ELF-1 (cell line): ENCODE measurements at places on chromosomes 5 and 9.

GRCh38 chr5:138179277-138179857 is 455 bp downstream of the KIF20A start:
- DNase-seq, result peak; percentile 33

- no peak for DNase-seq
Observed at GRCh38 chr5:124872615-124873014, 126.2 kb upstream of the ZNF608 start.

- peak; percentile 20 for DNase-seq
Observed at GRCh38 chr5:88391116-88391515, 122.5 kb upstream of the TMEM161B start.

GRCh38 chr5:155082401-155082800 is 68.8 kb downstream of the KIF4B start:
- peak; percentile 12 for DNase-seq

GRCh38 chr5:176822041-176822792 is 11.9 kb downstream of the UNC5A start:
- no peak for DNase-seq

DNA sequence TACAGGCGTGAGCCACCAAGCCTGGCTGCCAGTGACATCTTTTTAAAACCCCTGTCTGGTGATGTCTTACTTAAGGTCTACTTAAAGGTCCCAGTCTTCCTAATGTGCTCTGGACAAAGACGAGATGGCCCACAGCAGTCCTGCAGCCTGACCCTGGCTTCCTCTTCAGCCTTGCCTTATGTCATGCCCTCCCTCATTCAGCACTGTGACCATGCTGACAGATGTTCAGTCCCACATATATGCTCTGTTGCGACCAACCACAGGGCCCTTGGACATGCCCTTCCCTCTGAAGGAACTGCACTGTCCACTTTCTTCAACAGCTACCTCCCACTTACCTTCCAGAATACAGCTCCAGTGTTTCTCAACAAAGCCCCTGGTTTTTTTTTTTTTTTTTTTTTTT is 172.8 kb upstream of the PANK3 start:
- DNase-seq, result no peak

- DNase-seq, result peak; percentile 93
Observed at GRCh38 chr9:94603259-94604160, 9.9 kb upstream of the FBP2 start.

- DNase-seq, result no peak
Observed at GRCh38 chr9:111937781-111938426, 41.3 kb downstream of the UGCG start.

- DNase-seq, result no peak
Observed at GRCh38 chr9:134984372-134985265, 66.9 kb upstream of the FCN1 start.

DNA sequence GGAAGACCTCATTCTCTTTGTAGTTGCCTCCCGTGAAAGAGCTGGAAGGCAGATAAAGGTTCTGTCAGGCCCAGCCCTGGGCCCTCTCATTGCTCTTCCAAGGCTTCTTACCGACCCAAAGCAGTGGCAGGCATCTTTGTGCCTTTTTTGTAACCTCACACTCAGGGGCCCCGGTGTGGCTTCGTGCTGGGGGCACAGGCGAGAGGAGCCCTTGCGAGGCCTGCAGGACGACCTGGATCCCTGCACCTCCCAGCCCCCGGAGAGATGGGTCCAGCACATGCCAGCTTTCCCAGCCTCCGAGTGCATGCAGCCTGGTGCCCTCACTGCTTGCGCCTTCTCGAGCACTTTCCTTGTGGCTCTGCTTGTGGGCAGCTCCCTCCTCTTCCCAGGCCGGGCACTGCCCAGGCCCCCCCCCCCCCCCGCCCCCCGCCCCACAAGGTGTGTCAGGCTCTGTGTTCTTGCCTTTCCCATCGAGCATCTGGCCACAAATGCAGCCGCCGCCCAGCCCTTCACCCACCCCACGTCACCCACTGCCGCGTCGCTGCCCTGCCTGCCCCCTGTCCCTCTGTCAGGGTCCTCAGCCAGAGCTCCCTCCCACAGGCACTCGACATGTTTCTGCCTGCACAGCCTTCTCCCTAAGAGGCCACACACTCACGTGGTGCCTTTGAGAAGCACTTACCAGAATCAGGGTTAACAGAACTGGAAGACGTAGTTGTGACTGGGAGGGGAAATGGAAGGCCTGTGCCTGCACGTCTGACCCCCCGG is 63.7 kb upstream of the CACNA1B start:
- no peak for DNase-seq

- DNase-seq, result no peak
Observed at GRCh38 chr5:65955746-65956145, 29.4 kb downstream of the ERBIN start.

GRCh38 chr9:134655101-134655500 is 13.5 kb downstream of the COL5A1 start:
- peak; percentile 16 for DNase-seq

DNA sequence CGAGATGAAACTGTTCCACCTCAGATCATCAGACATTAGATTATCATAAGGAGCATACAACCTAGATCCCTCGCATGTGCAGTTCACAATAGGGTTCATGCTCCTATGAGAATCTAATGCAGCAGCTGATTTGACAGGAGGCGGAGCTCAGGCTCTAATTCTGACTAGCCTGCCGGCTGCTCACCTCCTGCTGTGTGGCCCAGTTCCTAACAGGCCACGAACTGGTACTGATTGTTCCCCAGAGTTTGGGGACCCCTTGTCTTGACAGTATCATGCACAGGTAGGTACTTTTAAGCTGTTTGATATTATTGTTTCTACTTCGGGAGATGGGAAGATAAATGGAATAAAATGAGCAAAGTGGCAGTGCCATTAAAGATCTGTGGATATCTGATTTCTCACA is 66.9 kb downstream of the ZCCHC7 start:
- no peak for DNase-seq

GRCh38 chr5:138951091-138951985 is 76.2 kb upstream of the LRRTM2 start:
- no peak for DNase-seq

- no peak for DNase-seq
Observed at GRCh38 chr9:35651956-35652828, 1.5 kb upstream of the SIT1 start.

DNA sequence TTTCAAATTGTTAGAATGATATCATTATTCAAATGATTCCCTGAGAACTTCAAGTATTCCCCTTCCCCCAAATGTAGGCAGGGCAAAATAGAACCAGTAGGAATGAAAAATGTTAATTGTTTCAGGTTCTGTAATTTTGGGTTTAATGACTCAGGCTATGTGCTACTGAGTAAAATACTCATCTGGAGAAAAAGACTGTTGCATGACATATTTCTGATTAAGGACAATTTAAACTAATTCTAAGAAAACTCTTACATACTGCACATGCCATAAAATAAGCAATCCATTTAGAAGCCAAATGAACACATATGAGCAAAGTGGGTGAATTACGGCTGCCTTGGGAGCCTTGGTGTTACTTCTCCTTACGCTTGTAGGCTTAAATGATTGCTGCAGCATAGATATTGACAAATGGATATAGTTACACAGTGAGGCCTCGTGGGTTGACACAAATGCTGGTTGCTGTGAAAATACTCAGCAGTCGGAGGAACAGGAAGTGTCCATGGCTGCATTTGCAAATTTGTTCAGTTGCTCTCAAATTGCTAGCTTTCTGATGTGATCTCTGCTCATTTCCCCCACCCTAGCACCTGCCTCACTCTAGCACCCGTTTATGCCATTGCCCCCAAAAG is 174.9 kb upstream of the DMAC1 start:
- no peak for DNase-seq

- peak; percentile 93 for DNase-seq
Observed at GRCh38 chr9:121074370-121075250, at the start of gene CNTRL. Gene CNTRL (plus strand): TSS chr9:121074955. CDS start chr9:121088327, 13,372 bp downstream.

DNA sequence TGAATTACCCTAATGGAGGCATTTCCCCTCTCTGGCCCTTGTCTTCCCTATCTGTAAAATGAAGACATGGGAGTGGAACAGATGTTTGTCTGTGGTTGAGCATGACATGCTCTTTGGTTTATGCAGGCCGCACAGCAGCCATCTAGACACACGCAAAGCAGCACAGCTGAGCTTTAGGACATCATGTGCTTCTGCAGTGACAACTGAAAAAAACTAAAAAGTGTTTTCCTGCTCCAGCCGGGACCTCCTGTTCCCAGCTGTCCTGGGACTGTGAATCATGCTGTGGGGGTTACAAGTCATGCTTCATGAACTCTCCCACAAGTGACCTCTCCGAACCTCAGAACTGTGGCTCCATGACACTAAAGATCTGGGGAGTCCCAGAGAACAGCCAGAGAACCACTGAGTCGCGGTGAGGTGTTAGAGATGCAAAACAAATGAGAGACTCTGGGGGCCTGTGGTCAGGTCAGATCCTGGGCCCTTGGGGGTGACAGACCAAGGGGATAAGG is 1.7 kb downstream of the SMIM3 start:
- DNase-seq, result no peak

DNA sequence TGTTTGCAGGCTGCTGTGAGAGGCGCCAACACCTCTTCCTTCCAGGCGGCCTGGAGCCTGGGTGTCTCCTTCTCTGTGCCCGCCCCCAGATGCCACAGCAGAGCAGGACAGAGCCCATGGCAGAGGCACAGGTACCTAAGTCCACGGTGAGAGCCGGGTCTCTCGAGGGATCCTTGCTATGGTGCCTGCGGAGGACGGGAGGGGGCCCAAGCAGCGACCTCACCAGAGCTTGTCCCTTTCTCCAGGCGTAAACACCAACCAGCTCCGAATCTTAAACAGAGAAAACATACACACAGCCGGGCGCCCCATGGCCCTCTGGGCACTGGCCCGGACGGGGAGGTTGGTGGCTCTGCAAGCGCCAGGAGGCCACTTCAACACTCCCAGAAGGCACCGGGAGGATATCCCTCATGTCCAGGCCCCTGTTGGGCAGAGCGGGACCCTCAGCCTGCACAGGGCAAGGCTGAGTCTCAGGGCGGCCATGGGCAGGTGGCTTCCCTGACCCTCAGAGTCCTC is 11.8 kb downstream of the CCDC187 start:
- no peak for DNase-seq

DNA sequence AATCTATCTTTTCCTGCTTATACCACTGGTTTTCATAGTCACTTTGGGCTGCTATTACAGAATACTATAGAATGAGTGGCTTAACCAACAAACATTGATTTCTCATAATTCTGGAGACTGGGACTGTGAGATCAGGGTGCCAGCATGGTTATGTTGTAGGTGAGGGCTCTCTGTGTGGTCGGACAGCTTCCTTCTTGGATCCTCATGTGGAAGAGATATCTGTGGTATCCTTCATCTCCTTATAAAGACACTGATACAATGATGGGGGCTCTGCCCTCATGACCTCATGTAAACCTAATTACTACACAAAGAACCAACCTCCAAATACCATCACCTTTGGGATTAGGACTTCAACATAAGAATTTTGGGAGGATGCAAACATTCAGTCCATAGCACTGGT is 13.9 kb upstream of the PRLR start:
- no peak for DNase-seq

GRCh38 chr5:132102944-132103331 is 29.3 kb downstream of the CSF2 start:
- DNase-seq, result no peak

DNA sequence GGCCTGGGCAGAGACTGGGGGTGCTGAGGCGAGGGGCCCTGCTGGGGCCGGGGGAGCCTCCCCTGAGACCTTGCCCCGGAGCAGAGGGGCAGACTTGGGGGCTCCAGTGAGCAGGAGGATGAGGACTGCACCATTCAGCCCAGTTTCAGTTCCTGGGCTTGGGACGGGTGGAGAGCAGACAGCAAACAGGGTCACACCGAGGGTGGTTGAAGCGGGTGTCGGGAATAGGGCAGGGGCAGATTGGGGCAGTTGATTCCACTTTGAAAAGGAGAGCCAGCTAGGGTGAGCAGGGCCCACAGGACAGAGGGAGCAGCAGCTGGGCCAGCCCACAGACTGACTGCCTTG is 4.5 kb downstream of the GRK6 start:
- no peak for DNase-seq

DNA sequence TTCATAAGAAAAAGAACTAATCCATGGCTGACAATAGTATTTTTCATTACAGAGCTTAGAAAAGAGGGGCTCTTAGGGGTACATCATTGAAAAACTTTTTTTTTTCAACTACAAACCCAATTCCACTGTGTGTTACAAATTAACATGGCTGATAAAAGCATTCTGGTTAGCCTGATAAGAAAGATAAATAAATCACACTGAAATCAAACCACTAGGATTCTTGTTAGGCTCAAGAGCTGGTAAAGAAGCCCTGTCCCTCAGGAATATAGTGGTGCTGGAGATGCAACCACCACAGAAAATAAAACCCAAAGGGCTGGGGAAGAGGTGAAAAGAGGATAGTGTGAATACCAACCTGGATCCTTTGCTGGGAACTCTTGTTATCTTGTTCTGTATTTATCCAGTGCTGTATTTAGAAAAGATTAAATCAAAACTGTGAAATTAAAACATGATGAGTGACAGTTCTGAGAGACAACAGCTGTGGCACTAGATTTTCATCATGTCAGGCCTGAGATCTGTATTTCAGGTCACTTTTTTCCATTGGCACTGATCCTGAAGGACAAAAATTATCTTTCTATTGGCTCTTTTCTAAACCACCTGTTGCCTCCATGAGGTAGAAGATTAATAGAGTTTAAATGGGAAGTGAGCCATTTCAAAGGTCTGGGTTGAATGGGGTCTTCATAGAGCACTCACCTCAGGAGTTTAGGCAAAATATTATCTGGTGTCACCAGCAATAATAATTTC is 118.6 kb downstream of the ARRDC3 start:
- DNase-seq, result no peak

DNA sequence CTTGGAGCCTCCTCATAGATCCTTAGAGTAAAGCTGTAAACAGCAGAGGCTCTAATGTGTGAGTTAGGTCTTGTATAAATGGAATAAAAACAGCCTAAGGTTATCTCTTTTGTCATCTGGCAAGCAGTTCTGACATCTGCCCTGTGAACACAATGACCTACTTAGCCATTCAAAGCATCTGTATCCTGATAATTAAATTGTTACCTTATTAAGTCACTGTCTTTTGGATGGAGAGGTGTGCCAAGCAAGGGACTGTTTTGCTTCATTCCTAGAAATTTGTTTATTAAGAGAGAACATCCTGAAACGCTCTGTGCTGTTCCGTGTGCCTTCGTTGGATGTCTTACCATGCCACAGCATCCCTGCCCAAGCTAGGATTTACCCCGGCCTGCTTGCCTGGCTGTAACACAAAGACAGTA is 1.5 kb downstream of the LSM11 start:
- DNase-seq, result no peak

DNA sequence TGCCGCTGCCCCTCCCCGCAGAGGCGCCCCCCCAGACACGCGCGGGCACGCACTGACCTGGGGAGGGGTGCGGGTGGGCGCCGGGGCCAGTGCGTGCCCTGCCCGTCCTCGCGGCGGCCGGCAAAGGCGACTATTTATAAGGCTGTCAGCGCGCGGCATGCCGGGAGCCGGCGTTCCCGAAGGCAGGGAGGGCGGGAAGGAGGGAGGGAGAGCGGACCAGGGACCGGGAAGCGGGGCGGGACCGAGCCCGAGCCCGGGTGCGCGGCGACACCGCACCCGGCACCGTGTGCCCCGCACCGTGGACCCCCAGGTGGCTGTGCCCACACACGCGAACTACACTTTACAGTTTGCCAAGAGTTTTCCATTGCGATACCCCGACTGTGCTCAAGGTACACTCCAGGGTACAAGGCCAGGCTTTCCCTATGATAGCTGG is at the start of gene AK1:
Gene AK1 (minus strand): TSS at position 110 of the 433 bp plus-strand sequence. CDS start 3,058 bp downstream, outside the sequence.
- DNase-seq, result no peak
